Caco-2 (cell line): ENCODE measurements at places on chromosomes 3 and 15.

- peak; percentile 97 for DNase-seq
These were observed at the start of gene THBS1 for GRCh38 chr15:39580485-39581241. TSS of gene THBS1 (plus strand) at chr15:39581079. CDS start at chr15:39581858, 779 bp downstream.

GRCh38 chr15:90979582-90979981, 14.8 kb downstream of the PRC1 start:
- no peak for DNase-seq

DNA sequence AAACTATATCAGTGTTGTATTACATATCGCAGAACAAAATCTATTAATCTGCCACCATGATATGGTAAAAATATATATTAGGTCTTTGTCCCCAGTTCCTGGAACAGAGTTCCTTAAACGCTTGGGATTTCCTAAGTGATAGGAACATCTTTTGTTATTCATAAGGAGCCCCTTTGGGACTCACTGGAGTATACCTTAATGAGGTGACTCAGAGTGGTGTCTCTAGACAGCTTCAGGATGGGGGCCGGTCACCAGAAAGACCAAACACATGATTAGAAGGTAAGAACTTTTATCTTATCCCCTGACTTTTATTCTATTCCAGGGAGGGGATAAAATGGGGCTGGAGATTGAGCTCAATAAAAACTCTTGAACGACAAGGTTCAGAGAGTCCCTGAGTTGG, 12.3 kb upstream of the CHCHD6 start:
- no peak for DNase-seq

DNA sequence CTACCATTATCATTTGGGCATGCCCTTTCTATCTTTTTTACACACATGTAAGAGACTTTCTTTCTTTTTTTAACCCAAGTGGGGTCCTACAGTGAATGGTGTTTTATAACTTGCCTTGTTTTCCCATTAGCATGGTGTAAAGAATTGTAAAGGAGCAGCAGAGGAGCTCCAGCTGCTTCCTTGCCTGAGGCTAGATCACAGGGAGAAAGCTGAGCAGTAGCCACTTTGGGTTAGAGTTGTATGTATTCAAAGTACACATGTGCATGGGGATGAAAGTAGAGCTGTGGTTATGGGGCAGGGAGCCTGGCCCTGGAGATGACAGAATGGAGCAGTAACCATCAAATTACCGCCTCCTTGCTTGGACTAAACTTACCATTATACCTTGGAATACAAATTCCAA, 231.1 kb upstream of the PDZRN3 start:
- DNase-seq = no peak

DNA sequence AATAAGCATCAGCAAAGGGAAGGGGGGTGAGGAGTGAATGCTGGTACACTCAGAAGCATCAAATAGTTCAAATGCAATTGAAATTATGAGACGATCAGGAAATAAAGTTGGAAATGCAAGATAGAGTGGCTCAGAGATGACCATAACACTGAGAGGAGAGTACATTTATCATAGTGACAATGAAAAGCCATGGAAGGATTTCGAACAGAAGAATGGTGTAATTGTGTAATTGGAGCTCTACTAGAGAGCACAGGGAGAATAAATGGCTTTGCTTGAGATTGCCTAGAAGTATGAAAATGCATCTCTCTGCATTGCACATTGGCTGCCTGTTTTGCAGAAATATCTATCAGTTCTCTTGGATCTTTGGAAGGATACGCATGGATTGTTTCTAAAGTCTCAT, 163.3 kb downstream of the TP63 start:
- no peak for DNase-seq

DNA sequence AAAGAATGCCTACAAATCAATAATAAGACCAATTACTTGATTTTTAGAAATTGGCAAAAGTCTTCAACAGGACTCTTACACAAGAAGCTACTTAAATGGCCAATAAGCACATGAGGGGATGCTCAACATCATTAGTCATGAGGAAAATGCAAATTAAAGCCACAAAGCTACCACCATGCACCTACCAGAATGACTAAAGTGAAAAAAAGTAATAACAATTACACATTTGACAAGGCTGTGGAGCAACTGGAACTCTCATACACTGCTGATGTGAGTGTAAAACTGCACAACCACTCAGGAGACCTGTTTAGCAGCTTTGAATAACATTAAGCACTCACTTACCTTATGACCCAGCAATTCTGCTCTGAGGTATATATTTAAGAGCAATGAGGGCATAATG, 68.4 kb downstream of the PPCDC start:
- no peak for DNase-seq

DNA sequence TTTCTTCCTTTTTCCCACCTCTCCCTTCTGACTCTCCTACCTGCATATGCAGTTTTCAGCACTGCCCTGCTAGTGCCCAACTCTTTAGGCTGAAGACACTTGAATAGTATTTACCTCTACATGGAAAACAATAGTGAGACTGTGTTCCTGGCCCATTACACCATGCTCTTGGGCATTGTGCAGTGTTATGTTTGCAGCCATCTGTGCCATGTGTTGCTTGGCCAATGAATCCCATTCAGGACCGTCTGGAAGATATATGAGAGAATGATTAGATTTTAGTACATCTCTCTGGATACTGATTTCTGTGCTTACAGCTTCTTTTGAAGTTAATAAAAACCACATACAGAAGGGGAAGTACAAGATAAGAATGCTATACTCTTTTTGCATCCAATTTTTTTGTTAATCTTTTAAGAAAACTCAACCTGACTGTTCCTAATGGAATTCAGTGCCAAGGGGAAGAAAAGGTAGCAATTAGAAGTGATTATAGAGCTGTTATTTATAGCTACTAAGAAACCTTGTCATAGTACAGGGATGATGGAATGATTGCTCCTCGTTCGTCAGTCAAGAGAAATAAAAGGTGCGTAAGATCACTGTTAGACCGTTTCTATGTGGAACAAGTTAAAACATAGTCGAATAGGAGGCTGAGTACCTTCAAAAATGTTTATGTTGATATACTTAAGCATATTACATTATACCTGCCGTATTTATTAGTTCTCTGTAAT, 58.9 kb downstream of the TMEM41A start:
- DNase-seq = no peak

DNA sequence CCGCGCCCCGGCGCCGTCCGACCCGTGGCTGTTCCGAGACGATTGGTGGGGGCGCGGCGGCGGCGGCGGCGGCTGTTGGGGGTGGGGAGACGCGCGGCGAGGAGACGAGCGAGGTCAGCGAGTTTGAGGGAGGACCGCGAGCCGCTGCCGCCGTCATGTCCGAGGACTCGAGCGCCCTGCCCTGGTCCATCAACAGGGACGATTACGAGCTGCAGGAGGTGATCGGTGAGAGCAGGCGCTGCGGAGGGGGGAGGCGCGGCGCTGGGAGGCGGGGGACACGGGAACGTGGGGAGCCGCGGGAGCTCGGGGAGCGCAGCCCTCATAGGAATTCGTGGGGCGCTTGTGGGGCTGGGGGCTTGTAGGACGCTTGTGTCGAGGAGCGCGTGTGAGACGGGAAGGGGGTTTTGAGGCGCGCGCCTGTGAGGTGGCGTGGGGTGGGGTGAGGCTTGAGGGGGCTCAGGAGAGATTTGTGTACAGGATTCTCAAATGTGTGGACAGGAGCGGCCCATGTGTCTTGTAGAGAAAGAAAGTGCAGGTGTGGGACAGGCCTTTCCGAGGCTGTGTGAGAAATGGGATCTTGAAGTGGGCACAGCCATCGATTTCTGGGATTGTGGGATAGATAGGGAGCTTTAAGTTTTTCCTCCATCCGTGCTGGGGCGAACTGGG, 518 bp downstream of the OXSR1 start:
- peak; percentile 59 for DNase-seq
